ENCODE measurements at places on chromosomes 13 and 19.

GRCh38 chr13:106103779-106104178 is 431.7 kb downstream of the EFNB2 start:
- no peak for DNase-seq

DNA sequence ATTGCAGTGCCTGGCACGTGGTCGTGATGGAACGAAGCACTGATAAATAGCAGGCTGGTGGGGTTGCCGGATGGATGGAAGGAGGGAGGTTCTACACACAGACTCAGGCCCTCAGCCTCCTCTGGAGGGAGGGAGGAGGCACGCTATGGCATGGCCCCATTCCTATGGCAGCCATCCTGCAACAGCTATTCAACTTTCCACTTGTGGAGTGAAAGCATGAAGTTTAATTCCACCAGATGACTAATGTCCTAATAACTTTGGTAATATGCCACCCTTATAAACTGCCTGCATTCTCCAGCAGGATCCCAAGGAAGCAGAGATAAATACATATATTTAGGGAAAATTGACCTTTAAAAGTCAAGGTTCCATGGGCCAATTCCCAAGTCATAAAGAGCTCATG is 92.4 kb downstream of the KL start:
- no peak for DNase-seq

DNA sequence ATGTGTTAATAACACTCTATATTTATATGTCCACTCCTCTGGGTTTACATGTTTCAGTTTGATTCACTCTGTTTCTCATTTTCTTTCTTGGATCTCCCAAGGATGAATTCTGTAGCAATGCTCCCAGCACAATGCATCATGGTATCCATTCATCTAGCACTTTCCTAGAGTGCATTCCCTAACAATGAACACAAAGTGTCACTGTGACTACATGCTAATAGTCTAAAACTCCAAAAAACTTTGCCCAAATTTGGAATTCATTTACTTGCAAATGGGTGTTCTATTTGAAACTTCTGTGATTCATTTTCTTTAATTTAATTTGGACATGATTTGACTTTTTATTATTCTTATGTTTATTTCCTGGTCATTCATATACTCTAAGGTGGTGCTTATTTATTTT is 286.3 kb downstream of the POU4F1 start:
- DNase-seq, result peak; percentile 45

GRCh38 chr13:50873467-50873866 is 30.0 kb upstream of the DLEU7 start:
- peak; percentile 18 for DNase-seq

- DNase-seq, result no peak
Measured at GRCh38 chr19:17977488-17977887, 10.6 kb downstream of the KCNN1 start.

GRCh38 chr13:109745702-109746101 is 40.7 kb downstream of the IRS2 start:
- no peak for DNase-seq

DNA sequence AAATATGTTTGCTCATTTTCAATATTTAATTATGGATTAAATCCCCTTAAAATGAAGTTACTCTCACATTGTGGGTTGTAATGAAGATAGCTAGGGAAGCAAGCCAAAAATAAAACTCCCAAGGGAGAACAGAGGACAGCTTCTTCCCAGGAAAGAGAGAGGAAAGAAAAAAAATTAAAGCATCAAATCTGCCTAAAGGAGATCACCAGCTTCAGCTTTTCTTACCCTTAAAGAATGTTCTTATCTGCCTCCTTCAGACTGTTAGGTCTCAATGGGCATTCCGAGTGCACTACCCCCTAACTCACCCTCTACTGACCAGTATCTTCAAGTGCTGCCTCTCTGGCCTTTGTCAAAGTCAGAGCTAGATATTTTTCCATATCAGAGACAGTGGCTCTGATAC is 55.2 kb downstream of the XPO4 start:
- no peak for DNase-seq

DNA sequence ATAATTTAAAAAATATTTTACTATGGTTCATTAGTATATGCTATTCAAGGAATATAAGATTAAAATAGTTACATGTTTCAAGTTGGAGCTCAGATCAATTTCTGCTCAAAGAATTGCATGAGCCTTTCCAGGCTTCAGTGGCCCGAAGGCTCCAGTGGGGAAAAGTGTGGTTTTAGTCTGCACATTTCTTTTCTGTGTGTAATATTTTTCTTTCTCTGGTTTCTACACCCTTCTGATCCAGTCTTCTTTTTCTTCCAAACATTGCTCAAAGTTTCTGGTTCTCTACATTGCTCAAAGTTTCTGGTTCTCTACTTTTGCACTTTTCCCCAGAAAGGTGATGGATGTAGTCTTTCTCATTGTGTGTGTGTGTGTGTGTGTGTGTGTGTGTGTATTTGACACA is 64.7 kb upstream of the OXGR1 start:
- DNase-seq, result peak; percentile 30

DNA sequence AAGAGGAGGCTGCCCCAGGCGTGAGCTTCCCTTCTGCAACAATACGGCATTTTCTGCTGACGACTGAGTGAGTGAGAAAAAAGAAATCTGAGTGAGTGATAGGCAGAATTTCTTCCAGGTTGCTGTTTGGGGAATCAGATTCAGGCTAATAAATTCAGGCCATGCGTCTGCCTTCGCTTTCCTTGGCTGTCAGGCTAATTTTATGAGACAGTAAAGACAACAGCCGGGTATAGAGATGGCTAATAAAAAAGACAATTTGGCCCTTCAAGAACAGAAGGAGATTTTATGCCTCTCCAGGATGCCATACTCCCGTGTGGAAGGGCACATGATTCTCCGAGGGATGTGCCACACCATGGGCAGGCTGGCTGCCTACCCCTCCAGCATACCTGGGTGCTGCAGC is 145.9 kb upstream of the UBL3 start:
- no peak for DNase-seq
